ENCODE measurements at places on chromosomes 5 and 9. TPM values are rescaled to one million over a fixed set of nuclear protein-coding genes. Genes with fewer than 3 reads are reported as not detected.
A peak's percentile ranks its signal among the peaks of the same experiment; 100 is the strongest.

GRCh38 chr5:116938488-116938887 is 363.9 kb upstream of the SEMA6A start:
- ATAC-seq, result no peak

The SMIM33 gene
- total RNA-seq, result not detected

The PHYKPL gene
- 26.8 TPM for total RNA-seq

- ATAC-seq, result no peak
These were observed 126.1 kb downstream of the SV2C start for GRCh38 chr5:76209297-76209696.

DNA sequence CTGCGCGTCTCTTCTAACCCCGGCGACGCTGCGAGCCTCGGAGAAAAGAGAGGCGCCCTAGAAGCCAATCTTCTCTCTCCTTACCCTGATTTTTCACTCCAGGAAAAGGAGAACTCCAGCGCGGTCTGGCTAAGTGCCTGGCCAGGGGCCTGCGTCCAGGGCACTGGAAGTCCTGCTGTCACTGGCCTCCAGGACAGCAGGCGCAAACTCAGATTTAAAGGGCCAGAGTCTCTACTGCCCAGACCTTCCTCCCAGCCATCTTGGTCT is 553 bp upstream of the FOXB2 start:
- ATAC-seq, result no peak

DNA sequence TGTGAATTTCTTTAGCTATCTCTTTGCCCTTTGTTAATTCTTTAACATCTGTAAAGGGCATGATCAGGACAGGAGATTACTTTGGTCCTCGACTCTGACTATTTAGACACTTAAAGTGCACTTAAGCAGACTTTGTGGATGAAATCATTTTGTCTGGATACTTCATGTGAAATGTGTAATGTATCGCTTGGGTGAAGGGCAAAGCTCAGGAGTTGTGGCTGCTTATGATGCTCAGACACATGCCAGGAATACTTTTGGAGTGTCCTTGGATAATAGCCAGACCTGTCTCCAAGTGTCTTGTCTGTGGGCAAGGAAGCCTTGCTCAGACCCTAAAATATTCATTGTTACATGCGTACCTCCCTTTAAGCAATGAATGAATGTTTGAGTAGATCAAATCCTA is 87.8 kb downstream of the RAI14 start:
- ATAC-seq, result no peak

GRCh38 chr5:87899721-87900131 is 368.9 kb downstream of the TMEM161B start:
- peak; percentile 35 for ATAC-seq

GRCh38 chr5:51567636-51568035 is 184.4 kb downstream of the ISL1 start:
- ATAC-seq, result no peak

The IFNA2 gene
- total RNA-seq, result not detected
